ENCODE measurements at places on chromosomes 11 and 22.

GRCh38 chr22:38943201-38943600 lies 14.2 kb upstream of the APOBEC3A start:
- DNase-seq: no peak

- DNase-seq: no peak
Observed at GRCh38 chr22:21909871-21910270, 42.4 kb upstream of the MAPK1 start.

DNA sequence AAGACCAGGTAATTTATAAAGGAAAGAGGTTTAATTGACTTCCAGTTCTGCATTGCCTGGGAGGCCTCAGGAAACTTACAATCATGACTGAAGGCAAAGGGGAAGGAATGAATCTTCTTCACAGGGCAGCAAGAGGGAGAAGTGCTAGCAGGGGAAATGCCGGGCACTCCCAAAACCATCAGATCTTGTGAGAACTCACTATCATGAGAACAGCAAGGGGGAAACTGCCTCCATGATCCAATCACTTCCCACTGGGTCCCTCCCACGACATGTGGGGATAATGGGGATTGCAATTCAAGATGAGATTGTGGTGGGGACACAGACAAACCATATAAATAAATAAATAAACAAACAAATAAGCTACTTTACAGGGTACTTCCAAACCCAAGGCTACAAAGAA lies 28.8 kb upstream of the EXPH5 start:
- DNase-seq: no peak

GRCh38 chr11:12159351-12160099 lies 49.1 kb downstream of the MICAL2 start:
- DNase-seq: no peak

DNA sequence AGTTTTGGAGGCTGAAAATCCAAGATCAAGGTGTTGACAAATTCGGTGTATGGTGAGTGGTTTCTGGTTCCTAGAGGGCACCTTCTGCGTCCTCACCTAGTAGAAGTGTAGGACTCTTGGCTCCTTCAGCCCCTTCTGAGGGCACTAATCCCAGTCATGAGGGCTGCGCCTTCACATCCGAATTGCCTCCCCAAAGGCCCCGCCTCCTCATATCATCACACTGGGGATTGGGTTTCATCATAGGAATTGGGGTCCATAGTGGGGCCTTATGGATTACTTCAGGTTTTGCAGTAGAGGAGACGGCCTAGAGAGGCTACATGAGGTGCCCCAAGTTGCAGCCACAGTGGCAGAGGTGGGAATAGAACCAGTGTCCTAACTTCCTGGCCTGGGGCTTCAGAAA lies 87.1 kb downstream of the CEP164 start:
- no peak for DNase-seq

GRCh38 chr22:45212992-45213751 lies 27.5 kb downstream of the KIAA0930 start:
- DNase-seq: no peak

- no peak for DNase-seq
Observed at GRCh38 chr22:42645341-42645937, 3.8 kb downstream of the CYB5R3 start.

DNA sequence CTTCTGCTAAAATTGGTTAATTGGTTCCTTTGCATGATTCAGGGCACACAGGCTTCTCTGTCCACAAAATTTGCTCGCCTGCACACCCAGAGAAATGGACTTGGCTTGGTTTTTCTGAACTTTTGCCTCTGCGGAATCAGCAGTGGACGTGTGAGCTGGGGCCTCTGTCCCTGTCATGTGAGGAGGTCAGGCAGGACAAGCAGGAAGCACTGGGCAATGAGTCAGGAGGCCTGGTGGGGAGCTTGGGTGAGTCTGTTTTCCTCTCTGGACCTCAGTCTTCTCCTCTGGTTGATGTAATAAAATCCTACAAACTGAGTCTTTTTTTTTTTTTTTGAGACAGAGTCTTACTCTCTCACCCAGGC lies 10.4 kb upstream of the CELSR1 start:
- DNase-seq: peak; percentile 77

DNA sequence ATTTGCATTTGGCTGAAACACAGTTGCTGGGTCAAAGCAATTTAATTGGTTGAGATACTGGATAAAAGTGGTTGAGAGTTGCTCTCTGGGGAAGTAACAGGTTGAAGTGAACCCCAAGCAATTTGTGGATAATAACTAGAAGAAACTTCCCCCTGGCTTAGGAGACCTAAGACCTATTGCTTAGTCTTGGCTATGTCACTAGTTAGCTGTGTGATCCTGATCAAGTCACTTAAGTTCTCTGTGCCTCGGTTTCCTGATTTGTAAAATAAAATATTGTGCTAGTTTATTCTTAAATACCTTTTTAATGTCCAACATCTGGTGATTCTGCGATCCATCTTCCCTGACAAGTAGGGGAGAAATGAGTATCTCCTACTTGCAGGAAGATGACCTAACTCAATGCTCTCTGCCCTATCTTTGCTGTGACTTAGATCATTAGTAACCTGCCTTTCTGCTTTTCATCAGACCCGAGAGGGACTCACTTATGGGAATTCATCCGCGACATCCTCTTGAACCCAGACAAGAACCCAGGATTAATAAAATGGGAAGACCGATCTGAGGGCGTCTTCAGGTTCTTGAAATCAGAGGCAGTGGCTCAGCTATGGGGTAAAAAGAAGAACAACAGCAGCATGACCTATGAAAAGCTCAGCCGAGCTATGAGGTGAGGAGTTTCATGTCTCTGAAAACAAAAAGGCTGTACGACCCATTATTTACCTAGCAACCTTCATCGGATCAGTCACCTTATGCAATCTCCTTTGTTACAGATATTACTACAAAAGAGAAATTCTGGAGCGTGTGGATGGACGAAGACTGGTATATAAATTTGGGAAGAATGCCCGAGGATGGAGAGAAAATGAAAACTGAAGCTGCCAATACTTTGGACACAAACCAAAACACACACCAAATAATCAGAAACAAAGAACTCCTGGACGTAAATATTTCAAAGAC lies 37.5 kb downstream of the EHF start:
- DNase-seq: no peak

- no peak for DNase-seq
Observed at GRCh38 chr11:42521994-42522393, 789.8 kb upstream of the API5 start.

DNA sequence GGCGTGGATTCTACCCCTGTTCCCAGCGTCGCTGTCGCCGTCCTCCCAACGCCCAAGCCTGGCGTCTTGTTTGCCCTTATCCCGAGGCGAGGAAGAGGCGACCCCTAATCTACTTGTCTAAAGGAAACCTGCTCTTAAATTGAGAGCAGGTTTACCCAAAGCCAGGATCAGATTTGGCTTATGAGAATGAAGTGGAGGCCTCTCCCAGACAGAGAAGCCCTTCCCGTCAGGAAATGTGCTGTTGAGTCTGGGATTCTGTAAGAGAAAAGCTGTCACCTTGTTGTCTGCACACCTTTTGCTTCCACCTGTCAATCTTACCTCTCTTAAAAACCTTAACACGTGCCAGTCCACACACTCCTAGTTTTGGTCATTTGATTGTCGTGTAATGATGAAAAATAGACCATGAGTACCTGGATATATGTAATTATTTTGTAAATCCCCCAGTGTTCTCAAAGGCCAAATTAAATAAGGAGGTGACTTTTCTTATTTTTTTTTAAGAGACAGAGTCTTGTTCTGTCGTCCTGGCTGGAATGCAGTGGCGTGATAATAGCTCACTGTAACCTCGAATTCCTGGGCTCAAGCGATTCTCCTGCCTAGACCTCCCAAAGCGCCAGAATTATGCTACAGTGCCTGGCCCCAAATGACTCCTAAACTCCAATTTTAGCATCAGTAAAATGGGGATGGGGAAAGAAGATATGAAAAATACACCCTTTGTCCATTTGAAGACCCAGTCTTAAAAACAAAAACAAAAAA lies 627 bp downstream of the GTF2H1 start:
- no peak for DNase-seq

- no peak for DNase-seq
Observed at GRCh38 chr11:48154151-48154550, 62.5 kb upstream of the OR4B1 start.

GRCh38 chr11:11607772-11608171 lies 14.0 kb downstream of the GALNT18 start:
- DNase-seq: no peak

GRCh38 chr22:38623351-38623750 lies 32.8 kb downstream of the FAM227A start:
- no peak for DNase-seq

DNA sequence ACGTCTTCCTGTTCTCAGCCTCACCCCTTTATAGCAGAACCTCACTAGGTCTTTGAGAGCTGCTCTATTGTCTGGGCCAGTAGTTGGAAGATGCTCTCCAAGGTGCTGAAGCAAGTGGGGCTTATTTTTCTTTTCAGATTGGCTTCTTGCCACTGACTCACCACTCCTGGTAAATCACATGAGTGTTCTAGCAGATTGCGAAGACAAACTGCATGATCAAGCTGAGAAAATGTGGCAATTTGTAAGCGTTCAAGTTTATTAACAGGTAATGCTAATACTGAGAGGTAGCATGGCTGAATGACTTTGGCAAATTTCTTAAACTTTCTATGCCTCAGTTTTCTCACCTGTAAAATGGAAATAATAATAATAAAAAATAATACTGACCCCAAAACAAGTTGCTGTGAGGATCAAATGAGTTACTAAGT lies 59.2 kb downstream of the CACNG2 start:
- peak; percentile 61 for DNase-seq

GRCh38 chr22:39215426-39216142 lies 29.2 kb downstream of the PDGFB start:
- no peak for DNase-seq

- DNase-seq: no peak
Observed at GRCh38 chr22:42337356-42337755, 66.9 kb upstream of the TCF20 start.

DNA sequence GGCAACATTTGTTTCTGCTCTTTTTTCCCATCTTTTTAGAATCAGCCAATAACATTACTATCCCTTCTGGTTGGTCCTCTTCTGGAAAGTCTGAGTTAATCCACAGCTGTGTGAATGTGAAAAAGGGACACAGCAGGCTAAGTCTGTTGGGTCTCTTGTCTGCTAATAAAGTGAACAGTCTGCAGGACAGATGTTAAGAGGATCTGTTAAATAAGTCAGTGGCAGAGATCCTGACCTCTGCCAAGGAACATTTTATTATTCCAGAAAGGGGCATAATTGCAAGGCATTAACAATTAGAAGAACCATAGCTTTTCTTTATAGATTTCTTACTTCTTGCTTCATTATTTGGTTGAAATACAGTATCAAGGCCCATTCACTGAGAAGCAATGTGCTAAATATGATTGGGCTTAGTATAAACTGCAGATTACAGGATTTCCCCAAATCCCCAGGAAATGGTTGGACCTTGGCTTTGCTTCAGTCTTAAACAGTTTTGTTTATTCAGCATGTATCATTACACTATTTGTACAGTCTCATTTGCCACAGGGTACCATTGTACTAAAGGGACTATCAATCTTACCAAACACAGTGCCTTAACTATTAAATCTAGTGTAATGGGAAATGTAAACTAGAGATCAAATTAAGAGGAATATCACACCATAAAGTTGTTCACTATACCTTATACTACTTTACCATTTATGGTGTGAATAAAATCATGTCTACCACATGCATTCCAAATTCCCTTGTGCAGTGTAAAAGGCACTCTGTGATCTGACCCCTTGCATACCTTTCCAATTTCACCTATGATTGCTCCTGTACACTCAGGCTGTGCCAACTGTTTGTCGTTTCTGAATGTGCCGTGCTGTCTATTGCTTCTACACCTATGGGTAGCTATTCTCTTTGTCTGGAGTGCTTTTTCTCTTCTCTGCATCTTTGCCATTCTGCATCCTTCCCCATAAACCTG lies 274.0 kb downstream of the SOX6 start:
- DNase-seq: no peak

DNA sequence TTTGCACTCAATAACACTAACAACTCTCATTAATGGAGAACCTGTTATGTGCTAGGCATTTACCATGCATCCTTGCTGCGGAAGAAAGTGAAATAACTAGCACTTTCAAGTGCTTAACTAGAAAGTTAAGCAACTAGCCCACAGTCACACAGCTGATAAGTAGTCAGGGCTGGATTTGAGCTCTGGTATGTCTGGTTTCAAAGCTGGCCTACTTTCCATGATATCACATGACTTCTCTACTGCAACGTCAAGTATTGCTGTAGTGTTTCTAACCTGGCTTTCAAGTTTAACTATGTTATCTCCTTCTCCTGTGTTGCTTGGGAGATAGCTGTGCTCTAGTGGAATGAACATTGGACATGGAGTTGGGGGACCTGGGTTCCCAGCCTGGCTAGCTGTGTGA lies 12.1 kb downstream of the SLC15A3 start:
- no peak for DNase-seq

GRCh38 chr11:116725434-116726221 lies 47.2 kb downstream of the BUD13 start:
- DNase-seq: no peak

DNA sequence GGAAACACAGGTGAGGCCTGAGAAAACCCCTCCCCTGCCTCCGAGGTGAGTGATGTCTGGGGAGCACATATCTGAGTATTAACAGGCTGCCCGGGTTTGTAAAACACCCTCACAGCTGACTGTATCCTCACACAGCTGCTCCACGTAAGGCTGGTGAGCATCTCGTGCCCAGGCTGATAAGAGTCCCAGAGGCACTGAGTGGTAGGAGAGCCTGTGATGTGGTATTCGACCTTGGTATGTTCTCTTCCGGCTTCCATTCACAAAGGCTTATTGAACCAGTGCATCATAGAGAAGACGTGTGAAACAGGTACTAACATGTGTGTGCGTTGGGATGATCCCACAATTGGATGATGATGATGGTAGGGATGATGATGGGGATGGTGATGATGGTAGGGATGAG lies 71.7 kb downstream of the RASSF10 start:
- no peak for DNase-seq

DNA sequence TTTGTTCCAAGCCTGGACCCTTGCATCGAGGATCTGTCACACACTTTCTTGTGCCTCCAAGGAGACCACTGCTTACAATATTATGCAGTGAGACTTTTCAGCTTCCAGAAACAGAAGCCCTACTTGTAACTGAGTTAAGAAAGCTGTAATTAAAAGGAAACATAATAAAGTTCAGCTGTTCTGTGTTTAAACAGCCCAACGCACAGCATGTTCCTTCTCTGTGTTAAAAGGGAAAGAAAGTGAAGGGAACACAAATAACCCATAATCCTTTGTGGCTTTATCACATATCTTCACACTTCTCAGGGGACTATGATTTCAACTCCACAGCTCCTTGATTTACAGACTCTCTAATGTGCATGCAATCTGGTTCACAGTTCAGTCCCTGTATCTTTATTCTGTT lies 200.3 kb upstream of the MTNR1B start:
- no peak for DNase-seq

GRCh38 chr11:31645747-31646146 lies 136.2 kb downstream of the ELP4 start:
- no peak for DNase-seq

DNA sequence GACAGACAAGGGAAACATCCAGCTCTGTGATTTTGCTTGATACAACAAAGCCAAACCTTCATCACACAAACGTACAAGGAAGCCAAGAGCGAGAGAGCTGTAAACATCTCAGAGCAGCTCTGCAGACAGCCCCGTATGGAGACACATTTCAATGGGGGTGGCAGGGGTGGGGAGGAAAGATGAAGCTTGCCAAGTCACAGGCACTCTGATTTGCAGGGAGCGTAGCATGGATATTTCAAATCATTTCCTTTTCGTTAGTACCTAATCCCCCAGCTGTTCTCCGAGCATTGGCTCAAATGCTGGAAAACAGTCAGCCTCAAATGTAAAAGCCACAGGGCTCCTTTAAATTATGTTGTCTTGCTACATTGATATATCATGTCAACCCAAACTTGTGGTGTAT lies 458.9 kb upstream of the CADM1 start:
- no peak for DNase-seq
